ENCODE measurements at places on chromosomes 3 and 15.

- no peak for DNase-seq
These were observed 173.6 kb upstream of the TMC3 start for GRCh38 chr15:81547521-81548132.

GRCh38 chr3:127410137-127410488 lies 122.3 kb upstream of the PRR20G start:
- no peak for DNase-seq

- no peak for DNase-seq
These were observed 23.4 kb downstream of the DPP8 start for GRCh38 chr15:65494076-65494475.

- DNase-seq, result no peak
These were observed 355.5 kb upstream of the ROPN1 start for GRCh38 chr3:124347418-124347817.

DNA sequence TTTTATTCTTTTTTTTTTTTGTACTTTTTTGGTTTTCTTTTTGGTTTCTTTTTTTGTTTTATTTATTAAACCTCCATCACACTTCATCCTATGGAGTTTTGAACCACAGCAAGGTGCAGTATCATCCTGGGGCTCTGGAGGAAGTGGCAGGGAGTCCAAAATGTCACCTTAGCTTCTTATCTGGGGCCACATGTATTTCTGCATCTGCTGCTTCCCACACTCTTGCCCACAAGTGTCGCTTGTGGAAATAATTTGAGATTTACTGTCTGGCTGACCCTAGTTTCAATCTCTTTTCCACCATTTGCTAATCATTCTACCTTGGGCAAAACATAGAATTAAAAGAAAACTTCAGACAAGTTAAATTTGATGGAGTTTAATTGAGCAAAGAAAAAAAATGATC lies 6.4 kb downstream of the OPA1 start:
- no peak for DNase-seq

- DNase-seq, result no peak
These were observed 137.5 kb downstream of the XXYLT1 start for GRCh38 chr3:195133462-195133861.

DNA sequence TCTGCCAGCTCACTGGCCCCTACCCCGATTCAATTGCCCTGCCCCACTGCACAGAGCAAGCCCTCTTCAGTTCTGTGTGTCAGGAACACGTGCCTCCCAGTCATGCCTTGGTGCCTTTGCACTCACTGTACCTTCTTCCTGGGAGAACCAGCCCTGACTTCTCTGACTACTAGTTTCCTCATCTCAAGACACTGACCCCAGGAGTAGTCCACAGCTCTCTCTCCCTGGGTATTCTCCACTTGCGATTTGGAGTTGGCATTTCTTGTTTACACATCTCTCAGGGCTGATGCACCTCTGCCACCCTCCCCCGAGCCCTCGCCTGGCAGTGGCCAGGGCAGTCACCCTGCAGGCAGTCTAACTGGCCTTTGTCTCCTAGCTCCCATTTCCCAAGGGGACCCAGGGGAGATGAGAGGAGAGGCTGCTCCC lies 5.7 kb downstream of the CISH start:
- no peak for DNase-seq

- DNase-seq, result no peak
These were observed 84.7 kb downstream of the ADAMTS17 start for GRCh38 chr15:100256970-100257650.

- DNase-seq, result no peak
These were observed 63.1 kb downstream of the VGLL4 start for GRCh38 chr3:11580645-11581044.

DNA sequence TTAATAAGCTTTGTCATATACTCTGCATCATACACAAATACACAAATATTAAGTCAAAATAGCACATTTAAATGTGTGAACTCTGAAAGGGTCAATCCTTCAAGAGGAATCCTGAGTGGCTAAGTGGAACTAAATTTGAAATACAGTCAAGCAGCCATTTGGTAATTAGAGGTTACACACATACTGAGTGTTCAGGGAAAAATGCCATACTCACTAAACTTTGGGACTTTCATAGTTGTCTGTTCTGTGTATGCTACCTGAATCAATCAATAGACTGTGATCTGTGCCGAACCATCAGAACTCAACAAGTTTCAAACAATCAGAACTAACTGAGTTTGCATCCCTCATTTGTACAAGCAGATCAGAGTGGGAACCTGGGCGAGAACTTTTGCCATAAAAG lies 15.3 kb downstream of the ANKRD28 start:
- no peak for DNase-seq

GRCh38 chr3:60448696-60449095 lies 802.6 kb downstream of the FHIT start:
- DNase-seq, result no peak

- DNase-seq, result no peak
These were observed 136.2 kb upstream of the EIF1B start for GRCh38 chr3:40173227-40173721.

DNA sequence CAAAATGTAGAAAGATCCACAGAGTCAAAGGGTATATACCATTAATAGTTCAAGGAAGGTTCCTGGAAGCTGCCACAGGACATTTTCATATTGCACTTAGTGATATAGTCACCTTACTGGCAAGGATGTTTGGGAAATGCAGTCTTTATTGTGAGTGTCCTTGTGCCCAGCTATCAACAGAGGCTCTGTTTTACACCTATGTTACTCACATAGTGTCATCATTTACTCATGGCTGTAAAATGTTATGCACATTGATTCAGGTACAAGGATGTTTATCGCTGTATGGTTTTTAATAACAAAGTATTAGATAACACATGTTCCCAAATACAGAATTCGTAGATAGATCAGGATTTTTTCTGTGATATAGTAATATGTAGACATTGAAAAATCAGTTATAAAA lies 50.9 kb downstream of the ZPLD1 start:
- no peak for DNase-seq

DNA sequence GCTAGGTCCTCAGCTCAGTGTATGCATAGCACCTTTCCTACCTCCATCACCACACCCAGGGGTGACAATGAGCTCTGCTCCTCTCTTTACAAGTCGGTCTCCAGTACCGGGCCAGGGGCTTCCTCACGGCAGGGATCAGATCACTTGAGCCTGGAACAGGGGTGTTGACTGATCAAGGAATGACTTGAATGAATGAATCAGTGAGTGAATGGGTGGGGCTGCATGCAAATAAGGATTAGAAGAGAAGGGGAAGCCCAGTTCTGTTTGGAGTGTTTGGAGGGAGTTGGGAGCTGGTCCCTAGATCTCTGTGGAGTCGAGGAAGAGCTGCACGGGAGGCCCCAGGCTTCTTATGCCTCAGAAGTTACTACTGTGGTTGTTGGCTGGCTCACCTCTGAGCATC lies 87.0 kb downstream of the TMEM266 start:
- no peak for DNase-seq

GRCh38 chr3:127762787-127763105 lies 59.6 kb downstream of the MGLL start:
- DNase-seq, result no peak

GRCh38 chr3:193078996-193079753 lies 161.5 kb upstream of the MB21D2 start:
- DNase-seq, result no peak

- DNase-seq, result no peak
These were observed 874 bp downstream of the INO80 start for GRCh38 chr15:41115161-41115651.

DNA sequence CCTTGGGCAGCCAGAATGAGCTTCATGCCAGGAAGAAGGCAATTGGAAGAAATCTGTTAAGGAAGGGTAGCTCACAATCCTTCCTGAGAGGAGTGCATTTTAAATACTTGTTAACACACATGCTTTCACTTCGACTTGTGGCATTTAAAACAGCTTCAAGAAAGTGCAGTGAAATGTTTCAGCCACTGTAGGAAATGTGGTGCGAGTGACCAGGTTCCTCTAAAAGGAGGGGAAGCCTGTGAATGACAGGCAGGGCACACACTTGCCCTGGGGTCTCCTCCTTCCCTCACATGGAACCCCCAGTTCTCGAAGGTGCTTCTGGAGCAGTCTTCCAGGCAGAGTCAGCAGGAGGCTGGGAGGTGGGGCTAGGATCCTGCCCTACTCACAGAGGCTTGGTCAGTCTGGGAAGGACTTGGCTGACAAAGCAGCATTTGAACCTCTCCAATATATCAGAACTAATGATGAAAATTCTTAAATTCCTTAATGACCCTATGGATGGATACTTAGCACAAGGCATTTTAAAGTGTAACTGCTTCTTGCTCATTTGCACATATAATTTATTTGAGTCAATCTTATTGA lies 358.6 kb downstream of the CHST2 start:
- no peak for DNase-seq

DNA sequence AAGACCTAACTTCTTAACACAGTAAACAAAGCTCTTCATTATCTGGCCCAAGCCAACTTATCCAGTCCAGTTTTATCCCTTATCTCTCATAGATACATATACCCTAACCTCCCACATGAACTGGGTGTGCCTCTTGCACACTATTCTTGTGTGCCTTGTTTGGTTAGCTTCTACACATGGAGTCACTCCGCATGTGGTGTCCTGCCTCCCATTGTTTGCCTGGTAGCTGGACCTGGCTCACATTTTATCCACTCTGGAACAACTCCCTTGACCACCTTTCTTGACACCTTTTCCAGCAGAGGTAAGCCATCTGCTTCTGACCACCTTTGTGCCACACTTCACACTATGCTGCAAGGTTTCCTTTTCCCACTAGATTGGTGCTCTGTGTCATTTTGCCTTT lies 15.2 kb downstream of the TIPARP start:
- no peak for DNase-seq

DNA sequence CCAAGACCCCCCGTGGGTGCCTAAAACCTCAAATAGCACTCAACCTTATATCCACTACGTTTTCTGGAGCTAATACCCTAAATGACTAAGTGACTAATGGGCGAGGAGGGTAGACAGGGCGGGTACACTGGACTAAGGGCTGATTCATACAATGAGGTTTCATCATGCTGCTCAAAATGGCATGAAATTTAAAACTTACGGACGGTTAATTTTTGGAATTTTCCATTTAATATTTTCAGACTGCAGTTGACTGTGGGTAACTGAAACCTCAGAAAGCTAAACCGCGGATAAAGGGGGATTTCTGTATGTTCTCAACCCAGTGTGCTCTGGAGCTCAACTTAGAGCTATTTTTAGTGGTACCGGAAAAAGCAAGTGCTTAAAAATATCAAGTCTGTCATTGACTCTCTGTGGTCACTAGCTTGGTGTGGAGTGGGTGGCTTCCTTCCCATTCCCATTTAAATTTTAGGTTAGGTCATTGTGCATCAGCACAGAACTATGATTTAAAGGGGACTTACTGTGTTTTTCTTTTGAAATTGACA lies 72.9 kb downstream of the LRRC28 start:
- no peak for DNase-seq

- no peak for DNase-seq
These were observed at the start of gene SLCO2A1 for GRCh38 chr3:134029734-134030378. SLCO2A1 (minus strand) TSS chr3:134029925; CDS start chr3:134029802, 123 bp downstream.

GRCh38 chr3:60703956-60704736 lies 547.1 kb downstream of the FHIT start:
- DNase-seq, result no peak

DNA sequence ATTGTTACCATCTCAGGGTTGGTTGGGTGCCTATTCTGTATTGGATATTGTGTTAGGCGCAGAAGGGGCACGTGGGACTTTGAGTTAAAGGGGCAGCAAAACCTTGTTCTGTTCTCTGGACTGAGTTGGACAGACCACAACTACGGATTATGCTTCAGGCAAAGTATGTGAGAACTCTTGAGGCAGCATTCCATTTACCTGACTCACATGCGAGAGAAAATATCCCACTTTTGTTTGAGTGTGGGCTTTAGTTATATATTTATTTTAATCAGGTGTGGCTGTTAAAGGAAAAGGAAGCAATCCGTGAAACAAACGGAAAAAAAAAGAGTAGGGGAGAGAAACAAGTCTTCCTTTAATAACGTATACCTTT lies 627 bp upstream of the PLS1 start:
- no peak for DNase-seq

- DNase-seq, result no peak
These were observed 68.8 kb upstream of the CDV3 start for GRCh38 chr3:133504736-133505135.

DNA sequence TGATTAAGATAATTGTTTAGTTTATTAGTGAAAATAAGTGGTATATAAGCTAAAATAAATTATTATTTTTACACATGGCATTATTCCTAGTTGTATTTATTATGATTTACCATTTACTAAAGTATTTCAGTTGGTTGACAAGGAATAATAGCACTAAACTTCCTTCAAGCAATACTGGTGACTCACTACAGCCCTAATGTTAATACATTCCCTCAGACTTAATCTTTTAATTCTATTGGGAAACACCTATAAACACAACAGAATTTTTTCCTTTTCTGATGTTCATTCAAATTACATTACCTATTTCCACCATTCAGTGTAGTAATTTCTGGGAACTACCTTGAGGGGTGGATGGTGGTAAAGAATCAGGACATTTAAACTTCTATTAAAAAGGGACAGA lies 264.0 kb downstream of the TIGIT start:
- DNase-seq, result no peak

DNA sequence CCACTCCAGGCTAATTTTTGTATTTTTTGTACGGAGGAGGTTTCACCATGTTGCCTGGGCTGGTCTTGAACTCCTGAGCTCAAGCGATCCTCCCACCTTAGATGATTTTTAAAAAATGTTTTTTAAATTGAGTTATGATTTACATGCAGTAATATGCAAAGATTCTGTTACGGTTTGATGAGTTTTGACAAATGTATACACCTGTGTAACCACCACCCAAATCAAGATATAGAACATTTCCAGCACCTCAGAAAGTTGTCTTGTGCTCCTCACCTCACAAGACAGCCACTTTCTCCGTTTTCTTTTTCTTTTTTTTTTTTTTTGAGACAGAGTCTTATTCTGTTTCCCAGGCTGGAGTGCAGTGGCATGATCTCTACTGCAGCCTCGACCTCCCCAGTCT lies 4.8 kb downstream of the SLC6A6 start:
- DNase-seq, result no peak

GRCh38 chr3:16961621-16962205 lies 77.0 kb downstream of the PLCL2 start:
- no peak for DNase-seq

DNA sequence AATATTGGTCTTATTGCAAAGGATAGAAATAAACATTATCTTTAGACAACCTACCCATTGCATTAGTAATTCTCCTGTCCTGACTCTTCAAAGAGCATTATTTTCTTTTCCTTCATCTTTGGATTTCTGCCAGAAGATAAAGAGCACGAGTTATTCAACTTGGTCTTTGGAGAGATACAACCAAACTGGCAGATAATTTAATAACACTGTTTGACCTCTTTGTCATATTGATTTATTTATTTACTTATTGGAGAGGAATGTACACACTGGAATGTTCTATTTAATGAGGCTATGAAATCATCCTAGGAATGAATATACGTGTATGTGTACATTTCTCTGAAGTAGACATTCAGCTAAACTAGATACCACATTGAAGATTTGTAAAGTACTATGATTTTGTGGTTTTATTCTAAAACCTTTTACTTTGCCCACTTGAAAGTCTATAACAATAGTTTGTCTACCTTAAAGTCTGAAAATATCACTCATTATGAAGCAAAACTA lies 462.1 kb downstream of the C3orf38 start:
- DNase-seq, result no peak
